ENCODE measurements at places on chromosomes 11 and 22. TPM values are rescaled to one million over a fixed set of nuclear protein-coding genes. Genes with fewer than 3 reads are reported as not detected.
A peak's percentile ranks its signal among the peaks of the same experiment; 100 is the strongest.

- H3K27ac ChIP-seq, result no peak overlapping the region
- H3K27me3 ChIP-seq, result peaks cover 1% of the 10 kb centered on the region
- H3K36me3 ChIP-seq, result no peaks in the 10 kb centered on the region
- H3K4me3 ChIP-seq, result no peak overlapping the region
- no peaks in the 10 kb centered on the region for H3K4me1 ChIP-seq
Measured at GRCh38 chr11:134001088-134001487, 44.3 kb upstream of the IGSF9B start.

GRCh38 chr11:9765320-9766101 is 101.6 kb downstream of the SWAP70 start:
- no peaks in the 10 kb centered on the region for H3K27me3 ChIP-seq
- no peak overlapping the region for H3K4me3 ChIP-seq
- peaks cover 19% of the 10 kb centered on the region for H3K4me1 ChIP-seq
- no peak for DNase-seq
- H3K36me3 ChIP-seq, result peaks cover 5% of the 10 kb centered on the region

Gene FIBIN
- not detected for total RNA-seq

Gene PDE2A
- total RNA-seq, result 0.33 TPM

GRCh38 chr11:128924510-128925249 is 18.0 kb downstream of the TP53AIP1 start:
- H3K27me3 ChIP-seq, result peaks cover 5% of the 10 kb centered on the region
- H3K4me3 ChIP-seq, result no peak overlapping the region
- no peaks in the 10 kb centered on the region for H3K36me3 ChIP-seq
- H3K27ac ChIP-seq, result no peak overlapping the region
- peaks cover 8% of the 10 kb centered on the region for H3K4me1 ChIP-seq

Gene SUSD2
- 0.78 TPM for total RNA-seq

GRCh38 chr11:26027887-26028286 is 304.0 kb upstream of the ANO3 start:
- H3K27me3 ChIP-seq, result no peaks in the 10 kb centered on the region
- no peak for DNase-seq
- H3K36me3 ChIP-seq, result no peaks in the 10 kb centered on the region

Gene OR2AG2
- total RNA-seq, result 0.62 TPM

DNA sequence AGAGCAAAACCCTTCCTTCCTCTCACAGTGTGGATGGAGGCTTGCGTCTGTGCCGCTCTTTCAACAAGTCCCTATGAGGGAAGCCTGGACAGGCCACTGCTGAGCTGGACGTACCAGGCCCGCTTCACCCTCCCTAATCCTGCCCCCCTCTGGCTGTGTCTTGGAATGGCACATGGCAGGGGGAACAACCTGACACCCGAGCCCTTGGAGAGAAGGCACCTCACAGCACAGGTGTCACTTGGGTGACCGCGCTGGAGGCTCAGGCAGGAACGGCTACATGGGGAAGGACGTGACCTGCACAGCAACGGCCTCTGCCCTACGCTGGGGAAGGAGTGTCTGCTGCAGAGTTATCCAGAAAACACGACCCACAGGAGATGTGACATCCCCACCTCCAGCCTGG is 11.0 kb downstream of the CARS1 start:
- H3K27ac ChIP-seq, result no peak overlapping the region
- H3K4me3 ChIP-seq, result no peak overlapping the region
- peaks cover 14% of the 10 kb centered on the region for H3K4me1 ChIP-seq
- no peak for DNase-seq
- no peaks in the 10 kb centered on the region for H3K27me3 ChIP-seq

GRCh38 chr11:126613272-126613671 is 257.8 kb downstream of the ST3GAL4 start:
- peaks cover 3% of the 10 kb centered on the region for H3K27me3 ChIP-seq
- no peak for DNase-seq
- no peak overlapping the region for H3K4me3 ChIP-seq
- H3K4me1 ChIP-seq, result no peaks in the 10 kb centered on the region

GRCh38 chr22:25841775-25842174 is 99.8 kb downstream of the MYO18B start:
- H3K27ac ChIP-seq, result no peak overlapping the region
- H3K4me1 ChIP-seq, result peaks cover 2% of the 10 kb centered on the region
- H3K36me3 ChIP-seq, result no peaks in the 10 kb centered on the region
- no peak for DNase-seq
- no peak overlapping the region for H3K4me3 ChIP-seq

Gene E2F8
- total RNA-seq, result 29.0 TPM

GRCh38 chr11:30171661-30172060 is 59.2 kb upstream of the FSHB start:
- no peak overlapping the region for H3K4me3 ChIP-seq
- no peaks in the 10 kb centered on the region for H3K4me1 ChIP-seq
- H3K27me3 ChIP-seq, result no peaks in the 10 kb centered on the region
- H3K27ac ChIP-seq, result no peak overlapping the region

DNA sequence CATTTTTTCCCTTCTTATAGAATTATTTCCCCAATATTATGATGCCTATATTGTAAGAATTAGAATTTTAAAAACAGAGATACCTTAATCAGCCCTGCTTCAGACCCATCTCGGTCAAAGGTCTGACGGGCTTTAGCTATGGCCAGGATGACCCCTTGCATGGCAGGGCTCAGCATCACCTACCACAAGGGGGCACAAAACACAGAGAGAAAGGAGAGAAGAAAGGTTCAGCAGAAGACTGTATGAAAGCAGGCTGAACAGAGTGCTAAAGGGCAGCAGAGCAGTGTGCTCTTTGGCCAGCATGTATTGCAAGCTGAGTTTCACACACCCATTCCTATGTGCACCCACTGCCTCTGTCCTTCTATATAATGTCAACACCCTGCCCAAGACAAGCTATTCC is 26.8 kb downstream of the CLDN25 start:
- H3K4me1 ChIP-seq, result peaks cover 2% of the 10 kb centered on the region
- peak; percentile 76 for DNase-seq
- peaks cover 43% of the 10 kb centered on the region for H3K36me3 ChIP-seq
- no peak overlapping the region for H3K27ac ChIP-seq
- H3K4me3 ChIP-seq, result no peak overlapping the region
- H3K27me3 ChIP-seq, result no peaks in the 10 kb centered on the region

Measured in activated CD4-positive, alpha-beta T cell treated with anti-CD3 and anti-CD28 coated beads, Interleukin-2, amount 10 ng/mL, durations not matched to agents 24 days and 14 days (primary cell).